ENCODE measurements at places on chromosomes 2 and 18. TPM values are rescaled to one million over a fixed set of nuclear protein-coding genes. Genes with fewer than 3 reads are reported as not detected.

GRCh38 chr18:24982831-24983230 lies 369.1 kb downstream of the ZNF521 start:
- no peak overlapping the region for H3K27ac ChIP-seq
- H3K36me3 ChIP-seq = no peaks in the 10 kb centered on the region
- no peaks in the 10 kb centered on the region for H3K4me1 ChIP-seq
- H3K4me3 ChIP-seq = no peak overlapping the region
- no peaks in the 10 kb centered on the region for H3K27me3 ChIP-seq

DNA sequence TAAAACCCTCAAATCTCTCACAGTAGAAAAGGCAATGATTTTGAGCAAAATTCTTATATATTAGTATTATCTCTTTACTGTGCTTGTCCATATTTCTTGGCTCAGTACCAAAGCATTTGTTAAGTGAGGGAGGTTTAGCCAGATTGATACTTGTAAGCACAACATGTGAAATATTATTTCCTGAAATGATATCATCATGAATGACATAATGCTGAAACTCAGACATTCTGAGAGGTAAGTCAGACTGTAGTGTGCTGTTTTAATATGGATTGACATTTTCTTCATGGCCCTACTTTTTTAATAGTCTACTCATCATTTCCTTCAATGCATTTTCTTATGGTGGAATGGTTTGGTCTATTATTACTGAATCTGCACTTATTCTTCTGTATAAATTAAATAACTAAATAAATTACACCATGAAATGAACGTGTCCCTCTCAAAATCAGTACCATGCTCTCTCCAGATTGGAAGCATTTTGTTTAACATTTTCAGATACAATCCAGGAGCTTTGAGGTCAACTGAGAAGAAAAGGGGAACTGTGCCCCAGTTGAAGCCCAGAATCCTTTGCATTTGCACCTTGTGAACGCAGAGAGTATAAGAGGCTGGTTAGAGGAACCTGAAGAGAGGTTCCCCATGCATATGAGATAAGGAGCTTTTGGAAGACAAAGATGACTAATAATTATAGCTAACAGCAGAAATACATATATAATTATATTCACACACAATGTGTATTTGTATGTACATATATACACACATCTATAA lies 50.1 kb upstream of the CRACDL start:
- no peak overlapping the region for H3K27ac ChIP-seq
- H3K4me3 ChIP-seq = no peak overlapping the region

GRCh38 chr2:14690926-14691325 lies 58.4 kb downstream of the LRATD1 start:
- H3K4me1 ChIP-seq = no peaks in the 10 kb centered on the region
- DNase-seq = no peak
- no peak overlapping the region for H3K27ac ChIP-seq
- no peak overlapping the region for H3K4me3 ChIP-seq
- H3K36me3 ChIP-seq = no peaks in the 10 kb centered on the region
- H3K27me3 ChIP-seq = no peaks in the 10 kb centered on the region

Gene ATP8B1
- polyA plus RNA-seq = not detected

GRCh38 chr2:237691029-237691907 lies 63.9 kb downstream of the LRRFIP1 start:
- no peaks in the 10 kb centered on the region for H3K27me3 ChIP-seq
- peaks cover 83% of the 10 kb centered on the region for H3K4me1 ChIP-seq
- DNase-seq = no peak
- H3K36me3 ChIP-seq = no peaks in the 10 kb centered on the region
- H3K4me3 ChIP-seq = no peak overlapping the region
- peak overlapping the region; percentile 92 for H3K27ac ChIP-seq

DNA sequence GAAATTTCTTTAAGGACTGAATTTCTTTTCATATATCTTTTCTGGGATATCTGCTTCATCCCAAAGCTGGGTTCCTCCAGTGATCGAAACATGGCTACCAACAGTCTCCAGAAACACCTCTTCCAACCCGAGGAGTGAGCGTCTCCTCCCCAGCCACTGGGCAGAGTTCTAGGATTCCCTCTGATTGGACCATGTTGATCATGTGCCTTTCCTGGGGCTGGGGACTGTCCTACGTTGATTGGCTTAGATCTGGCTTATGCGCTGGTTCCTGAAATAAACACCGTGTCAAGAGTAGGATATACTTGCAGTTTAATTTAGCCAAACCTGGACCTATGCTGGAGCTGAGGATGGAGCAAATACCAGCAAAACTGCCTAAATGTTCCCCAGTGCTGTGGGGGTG lies 55.5 kb upstream of the SLC16A14 start:
- H3K4me1 ChIP-seq = no peaks in the 10 kb centered on the region
- DNase-seq = no peak
- peaks cover 8% of the 10 kb centered on the region for H3K27me3 ChIP-seq
- no peak overlapping the region for H3K27ac ChIP-seq

- H3K4me3 ChIP-seq = no peak overlapping the region
- DNase-seq = no peak
- no peaks in the 10 kb centered on the region for H3K36me3 ChIP-seq
- no peaks in the 10 kb centered on the region for H3K27me3 ChIP-seq
- no peak overlapping the region for H3K27ac ChIP-seq
- H3K4me1 ChIP-seq = no peaks in the 10 kb centered on the region
Measured at GRCh38 chr2:36530178-36530982, 67.6 kb downstream of the FEZ2 start.

- no peaks in the 10 kb centered on the region for H3K36me3 ChIP-seq
- no peaks in the 10 kb centered on the region for H3K4me1 ChIP-seq
Measured at GRCh38 chr2:122191331-122191730, 435.9 kb downstream of the TSN start.

All from CD4-positive, CD25-positive, alpha-beta regulatory T cell (primary cell).